Stimulated activated CD8-positive, alpha-beta memory T cell treated with anti-CD3 and anti-CD28 coated beads, Interleukin-4, amount 100 ng/mL, for 1 hour (primary cell): ENCODE measurements at places on chromosomes 4 and X.

GRCh38 chrX:1392376-1393068 is 609 bp upstream of the SLC25A6 start:
- DNase-seq, result no peak

DNA sequence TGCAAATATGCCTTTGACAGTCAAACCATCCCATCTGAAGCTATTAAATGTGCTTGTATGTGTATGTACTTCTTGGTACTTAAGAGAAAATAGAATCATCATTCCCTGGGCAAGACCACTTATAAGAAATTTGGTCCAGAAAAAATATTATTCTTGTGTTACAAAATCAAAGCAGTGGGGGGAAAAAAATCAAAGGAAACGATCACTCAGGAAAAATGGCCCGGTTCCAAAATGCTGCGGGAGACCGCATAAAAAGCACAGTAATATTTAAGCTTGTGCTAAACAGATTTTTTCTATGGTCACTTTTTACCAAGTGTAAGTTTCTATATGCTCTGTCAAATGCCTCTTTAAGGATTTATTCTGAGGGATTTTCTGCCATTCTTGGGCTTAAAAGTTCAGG is 36.1 kb downstream of the RAI2 start:
- DNase-seq, result no peak

DNA sequence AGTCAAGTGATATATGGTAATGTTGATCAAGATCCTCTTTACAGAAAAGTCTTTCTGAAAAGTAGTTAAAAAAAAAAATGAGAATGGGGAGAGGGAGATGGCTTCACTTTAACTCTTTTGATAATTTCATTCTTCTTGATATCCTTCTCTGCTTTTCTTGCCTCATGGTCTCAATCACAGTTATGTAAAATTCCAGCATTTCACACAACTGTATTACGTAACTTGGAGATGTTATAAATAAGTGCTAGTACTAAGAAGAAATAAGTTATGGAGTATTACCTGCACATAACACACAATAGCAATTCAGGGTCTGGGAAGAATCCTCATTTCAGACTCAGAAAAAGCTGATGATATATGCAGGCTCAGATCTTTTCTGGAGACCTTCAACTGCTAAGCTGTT is 22.0 kb downstream of the RUFY3 start:
- DNase-seq, result no peak

DNA sequence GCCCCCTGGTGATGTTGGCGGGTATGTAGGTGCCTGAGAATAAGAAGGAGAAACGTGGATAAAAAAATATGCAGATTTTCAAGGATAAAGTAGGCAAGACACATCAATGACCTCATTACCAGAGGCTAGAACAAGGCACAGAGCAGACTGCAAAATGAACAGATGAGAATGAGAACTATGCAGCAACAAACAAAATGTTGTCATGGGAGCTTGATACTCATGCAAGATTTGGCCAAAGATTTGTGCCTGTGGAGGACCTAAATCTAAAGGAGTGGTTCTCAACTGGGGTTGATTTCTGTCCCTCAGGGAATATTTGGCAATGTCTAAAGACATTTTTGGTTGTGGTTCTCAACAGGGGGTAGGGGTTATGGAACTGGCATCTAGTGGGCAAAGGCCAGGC is 177.3 kb downstream of the FRMPD4 start:
- no peak for DNase-seq

DNA sequence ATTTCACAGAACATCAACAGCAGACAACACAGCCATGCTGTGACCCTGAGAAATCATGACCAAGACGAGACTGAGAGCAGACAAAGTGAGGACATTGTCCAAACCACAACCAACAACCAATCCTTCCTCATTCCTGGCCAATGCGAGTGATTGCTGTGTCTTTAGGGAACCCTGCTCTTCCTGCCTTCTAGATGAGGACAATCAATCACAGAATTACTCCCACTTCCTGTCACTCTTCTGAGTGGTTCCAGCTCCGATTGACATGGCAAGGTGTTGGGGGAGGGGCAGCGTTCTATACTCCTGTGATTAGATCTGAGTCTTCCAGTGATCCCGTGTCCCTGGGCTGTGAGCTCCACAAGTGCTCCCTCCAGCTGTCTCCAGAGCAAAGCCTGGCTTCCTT is 227.8 kb downstream of the STIM2 start:
- no peak for DNase-seq

- DNase-seq, result no peak
Observed at GRCh38 chrX:153423652-153424051, 12.4 kb downstream of the ZFP92 start.

DNA sequence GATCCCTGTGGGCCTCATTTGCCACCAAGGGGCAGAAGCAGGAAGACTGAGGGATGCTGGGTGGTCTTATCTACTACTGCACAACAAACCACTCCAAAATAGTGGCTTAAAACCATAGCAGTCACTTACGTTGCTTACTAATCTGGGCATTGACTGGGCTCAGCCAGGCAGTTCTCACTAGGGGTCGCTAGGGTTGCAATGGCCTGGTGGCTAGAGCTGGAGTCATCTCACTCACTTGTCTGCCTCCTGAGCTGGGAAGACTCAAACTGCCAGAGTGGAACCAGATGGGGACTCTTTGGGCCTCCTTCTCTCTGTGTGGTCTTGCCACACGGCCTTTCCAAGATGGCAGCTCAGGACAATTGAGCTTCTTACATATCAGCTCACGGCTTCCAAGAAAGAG is 216.3 kb upstream of the BCOR start:
- no peak for DNase-seq
